ENCODE measurements at places on chromosomes 13 and 19. TPM values are rescaled to one million over a fixed set of nuclear protein-coding genes. Genes with fewer than 3 reads are reported as not detected.

Gene SLITRK6
- total RNA-seq = 12.4 TPM

DNA sequence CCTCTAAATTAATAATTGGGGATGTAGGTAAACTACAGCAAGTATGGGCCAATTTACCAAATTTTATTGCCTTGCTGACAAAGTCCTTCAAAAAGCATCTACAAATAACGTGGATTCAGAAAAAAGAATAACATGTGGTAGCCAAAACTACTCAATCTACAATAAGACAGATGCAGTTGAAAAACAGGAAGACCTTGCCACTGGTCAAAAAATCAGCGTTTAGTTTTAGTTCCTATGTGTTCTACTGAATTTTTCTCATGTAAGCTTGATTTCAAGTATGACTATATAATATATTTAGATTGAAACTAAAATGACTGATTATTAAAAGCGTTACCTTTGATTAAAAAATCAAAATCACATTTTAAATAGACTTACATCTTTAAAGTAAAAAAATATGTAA is 1317.6 kb downstream of the PCDH9 start:
- no peak for DNase-seq
- no peaks in the 10 kb centered on the region for H3K27me3 ChIP-seq
- H3K4me3 ChIP-seq = no peak overlapping the region
- H3K36me3 ChIP-seq = no peaks in the 10 kb centered on the region

- H3K4me3 ChIP-seq = no peak overlapping the region
- no peaks in the 10 kb centered on the region for H3K27me3 ChIP-seq
- DNase-seq = no peak
- no peak overlapping the region for H3K27ac ChIP-seq
- no peaks in the 10 kb centered on the region for H3K36me3 ChIP-seq
These were observed 762.2 kb upstream of the PRR20A start for GRCh38 chr13:56378566-56378965.

DNA sequence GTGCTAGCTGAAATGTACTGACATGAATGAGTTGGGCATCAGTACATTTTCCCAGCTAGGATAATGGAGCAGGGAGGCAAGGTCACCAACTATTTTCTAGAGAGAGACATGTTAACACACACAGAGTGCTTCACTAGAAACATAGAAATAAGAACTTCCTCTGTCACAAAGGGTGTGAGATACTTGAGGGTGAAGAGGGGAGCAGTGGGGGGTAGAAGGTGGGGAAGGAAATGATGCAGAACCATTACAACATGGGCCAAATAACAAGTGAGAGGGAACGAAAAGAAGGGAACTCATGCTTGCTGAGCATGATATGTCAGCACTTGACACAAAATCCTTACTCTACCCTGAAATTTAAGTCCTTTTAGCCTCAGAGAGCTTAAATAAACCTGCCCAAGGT is 87.8 kb upstream of the RFC3 start:
- peaks cover 16% of the 10 kb centered on the region for H3K4me1 ChIP-seq
- no peaks in the 10 kb centered on the region for H3K36me3 ChIP-seq
- H3K27ac ChIP-seq = peak overlapping the region; percentile 54
- no peaks in the 10 kb centered on the region for H3K27me3 ChIP-seq

- peaks cover 4% of the 10 kb centered on the region for H3K36me3 ChIP-seq
- no peaks in the 10 kb centered on the region for H3K27me3 ChIP-seq
- peaks cover 6% of the 10 kb centered on the region for H3K4me1 ChIP-seq
- DNase-seq = peak; percentile 94
These were observed at the start of gene CRB3 for GRCh38 chr19:6464070-6464873. TSS of gene CRB3 (plus strand) at chr19:6464271. CDS start at chr19:6464702, 431 bp downstream.

GRCh38 chr13:77696006-77696878 is 1.2 kb upstream of the SLAIN1 start:
- H3K27ac ChIP-seq = no peak overlapping the region
- no peaks in the 10 kb centered on the region for H3K4me1 ChIP-seq
- no peak for DNase-seq
- H3K27me3 ChIP-seq = no peaks in the 10 kb centered on the region
- no peaks in the 10 kb centered on the region for H3K36me3 ChIP-seq
- H3K4me3 ChIP-seq = peak overlapping the region; percentile 71

DNA sequence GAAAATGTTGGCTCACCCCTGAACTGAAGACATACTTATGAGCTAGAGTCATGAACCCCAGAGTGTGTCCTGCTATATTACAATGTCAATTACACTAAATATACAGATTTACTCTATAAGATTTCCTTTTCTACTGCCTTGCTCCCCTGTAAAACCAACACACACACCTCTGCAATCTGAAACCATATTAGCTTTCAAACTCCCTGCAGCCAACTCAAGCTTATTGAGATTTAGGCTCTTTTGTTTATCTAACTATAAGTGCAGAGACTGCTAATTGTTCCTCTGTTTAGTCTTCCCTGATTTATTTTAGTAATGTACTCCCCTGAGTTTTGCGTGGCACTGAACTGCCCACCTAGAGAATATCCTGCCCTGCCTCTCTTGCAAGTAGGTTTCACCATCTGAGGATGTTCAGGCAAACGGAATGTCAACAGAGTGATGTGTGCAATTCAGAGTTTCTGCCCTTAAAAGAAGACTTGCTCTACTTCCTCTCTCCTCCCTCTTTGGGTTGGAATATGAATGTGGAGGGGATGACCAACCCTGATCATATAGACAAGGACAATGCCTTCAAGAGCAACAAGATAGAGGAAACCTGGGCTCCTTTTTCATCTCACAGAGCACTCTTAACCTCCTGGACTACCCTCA is 22.3 kb downstream of the FAM216B start:
- no peak overlapping the region for H3K4me3 ChIP-seq
- no peaks in the 10 kb centered on the region for H3K27me3 ChIP-seq
- H3K27ac ChIP-seq = no peak overlapping the region
- no peaks in the 10 kb centered on the region for H3K4me1 ChIP-seq
